ENCODE measurements at places on chromosomes 3 and 15.

GRCh38 chr3:176988795-176989194 is 208.5 kb downstream of the TBL1XR1 start:
- DNase-seq, result no peak

DNA sequence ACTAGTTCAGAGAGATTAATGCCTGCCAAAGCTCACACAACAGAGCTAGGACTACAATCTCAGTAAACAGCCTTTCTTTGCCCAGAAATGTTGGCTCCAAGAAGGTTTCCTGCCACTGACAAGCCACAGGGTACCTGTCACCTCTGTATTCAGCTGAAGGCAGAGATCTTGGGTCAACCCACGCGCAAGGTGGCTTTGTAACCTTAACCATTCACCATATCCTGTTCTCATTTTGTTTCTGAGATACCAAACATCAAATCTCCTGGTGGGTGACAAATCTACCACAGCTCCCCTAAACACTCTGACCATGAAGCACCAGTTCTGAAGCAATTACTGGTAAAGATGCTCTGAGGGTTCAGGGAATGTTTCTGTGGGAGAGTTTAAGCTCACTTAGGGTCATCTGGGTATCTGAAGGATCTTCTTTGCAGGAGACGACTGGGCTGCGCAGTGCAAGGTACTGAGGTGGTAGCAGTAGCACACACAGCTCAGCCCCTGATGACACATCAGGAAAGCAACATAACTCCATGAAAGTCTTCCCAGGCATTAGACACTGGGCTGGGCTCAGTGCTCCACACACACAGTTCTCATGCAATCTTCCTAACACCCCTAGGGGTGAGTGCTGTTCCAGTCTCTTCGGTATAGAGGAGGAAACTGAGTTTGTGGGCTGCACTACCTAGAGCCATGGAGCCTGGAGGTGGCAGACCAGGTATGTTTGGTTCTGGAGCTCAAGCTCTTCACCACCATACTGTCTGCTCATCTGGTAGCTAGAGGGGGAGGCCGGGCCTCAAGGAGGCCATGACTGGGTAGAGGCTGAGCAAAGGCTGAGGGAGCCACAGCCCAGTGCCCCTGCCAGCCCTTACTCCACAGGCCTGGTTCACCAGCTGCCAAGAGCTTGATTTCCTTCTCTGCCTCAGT is 7.7 kb downstream of the CXCR6 start:
- DNase-seq, result no peak

DNA sequence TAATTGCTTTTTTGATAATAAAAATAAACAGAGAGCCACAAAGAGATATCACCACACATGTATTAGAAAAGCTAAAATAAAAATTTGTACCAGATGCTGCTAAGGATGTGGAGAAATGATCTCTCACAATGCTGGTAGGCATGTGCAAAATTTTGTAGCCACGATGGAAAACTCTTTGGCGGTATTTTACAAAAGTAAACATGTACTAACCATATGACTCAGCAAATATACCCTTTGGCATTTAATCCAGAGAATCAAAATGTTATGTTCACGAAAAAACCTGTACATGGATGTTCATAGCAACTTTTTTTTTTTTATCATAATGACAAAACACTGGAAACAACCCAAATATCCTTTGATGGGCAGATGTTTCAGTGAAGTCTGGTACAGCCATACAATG is 261.2 kb downstream of the LPP start:
- DNase-seq, result no peak

- DNase-seq, result no peak
These were observed 13.8 kb downstream of the HDAC11 start for GRCh38 chr3:13493867-13494441.

GRCh38 chr3:143200001-143200924 is 80.7 kb downstream of the CHST2 start:
- DNase-seq, result no peak

GRCh38 chr3:115186351-115187148 is 39.5 kb upstream of the ZBTB20 start:
- no peak for DNase-seq

- DNase-seq, result no peak
These were observed 27.6 kb upstream of the ADAMTSL3 start for GRCh38 chr15:83626171-83626802.

DNA sequence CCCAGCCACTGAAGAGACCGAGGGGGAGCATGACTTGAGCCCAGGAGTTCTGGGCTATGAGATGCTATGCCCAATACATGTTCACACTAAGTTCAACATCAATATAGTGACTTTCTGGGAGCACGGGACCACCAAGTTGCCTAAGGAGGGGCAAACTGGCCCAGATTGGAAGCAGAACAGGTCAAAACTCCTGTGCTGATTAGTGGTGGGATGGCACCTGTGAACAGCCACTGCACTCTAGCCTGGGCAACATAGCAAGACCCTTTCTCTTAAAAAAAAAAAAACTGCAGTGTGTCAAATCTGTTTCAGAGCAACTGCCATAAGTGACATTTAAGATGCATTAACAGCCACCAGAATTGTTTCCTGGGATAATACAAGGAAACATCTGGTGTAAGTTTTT is 9.8 kb downstream of the HES1 start:
- DNase-seq, result no peak

DNA sequence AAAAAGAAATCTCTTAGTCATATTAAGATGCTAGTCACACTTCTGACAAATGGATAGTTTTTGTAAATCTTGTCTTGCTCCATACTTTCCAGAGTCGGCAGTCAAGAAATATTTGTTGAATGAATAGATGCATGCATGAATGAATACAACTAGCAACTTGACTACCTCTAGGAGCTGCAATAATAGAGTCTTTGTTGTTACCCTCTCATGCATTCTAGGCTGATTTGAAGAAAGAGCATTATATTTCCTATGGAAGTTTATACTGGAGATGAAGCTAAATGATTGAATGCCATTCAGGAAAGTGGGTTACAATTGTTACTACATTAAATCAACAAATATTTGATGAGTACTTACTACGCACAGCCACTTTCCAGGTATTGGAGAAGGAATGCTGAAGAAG is 18.1 kb upstream of the TRAT1 start:
- DNase-seq, result no peak

DNA sequence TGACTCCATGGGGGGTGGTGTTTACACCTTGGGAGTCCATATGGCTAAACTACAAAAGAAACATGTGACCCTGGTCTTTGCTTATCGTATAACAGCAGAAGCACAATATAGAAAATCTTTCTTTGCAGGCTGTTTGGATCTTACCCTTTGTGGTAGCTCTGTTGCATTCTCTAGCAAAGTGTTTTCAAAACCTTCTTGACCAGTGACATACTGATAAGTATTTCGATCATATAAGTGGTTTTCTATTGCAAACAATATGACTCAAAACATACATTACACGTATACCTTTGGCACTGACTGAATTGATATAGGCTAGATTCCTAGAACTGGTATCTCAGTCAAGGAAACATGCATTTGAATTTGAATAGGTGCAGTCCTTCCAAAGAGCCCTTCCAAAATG is 24.7 kb upstream of the ATP10A start:
- no peak for DNase-seq

DNA sequence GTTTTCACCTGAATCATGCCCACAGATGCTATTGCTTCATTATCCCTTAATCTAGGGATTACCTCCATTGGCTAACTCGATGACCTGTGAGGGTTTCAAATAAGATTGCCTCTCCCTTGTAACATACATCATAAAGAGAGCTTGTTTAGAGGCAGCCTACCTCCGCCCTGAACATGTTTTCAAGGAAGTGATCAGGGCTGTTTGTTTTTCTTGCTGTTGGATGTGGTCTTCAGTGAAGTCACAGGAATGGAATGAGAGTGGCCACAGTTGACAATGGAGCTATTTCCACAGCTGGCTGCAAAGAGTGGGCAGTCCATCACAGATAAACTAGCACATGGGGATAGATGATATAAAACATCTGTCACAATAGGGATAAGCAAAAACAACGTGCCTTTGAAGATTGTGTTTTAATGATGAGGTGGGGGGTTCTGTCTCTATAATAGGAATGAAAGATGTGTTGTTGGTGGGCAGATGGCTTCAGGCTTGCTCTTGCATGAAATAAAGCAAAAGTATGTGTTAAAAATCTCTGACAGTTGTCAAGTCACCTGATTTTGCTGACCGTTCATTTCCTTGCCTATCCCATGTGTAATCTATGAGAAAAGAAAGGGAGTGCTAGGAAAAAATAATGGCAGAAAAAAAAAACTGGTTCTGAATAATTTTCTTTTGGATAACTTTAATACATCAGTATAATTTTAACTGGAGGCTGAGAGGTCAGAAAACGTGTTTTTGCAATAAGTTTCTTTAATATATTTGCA is 642.3 kb downstream of the RBMS3 start:
- DNase-seq, result no peak

GRCh38 chr3:9732080-9732739 is 675 bp downstream of the BRPF1 start:
- peak; percentile 68 for DNase-seq

DNA sequence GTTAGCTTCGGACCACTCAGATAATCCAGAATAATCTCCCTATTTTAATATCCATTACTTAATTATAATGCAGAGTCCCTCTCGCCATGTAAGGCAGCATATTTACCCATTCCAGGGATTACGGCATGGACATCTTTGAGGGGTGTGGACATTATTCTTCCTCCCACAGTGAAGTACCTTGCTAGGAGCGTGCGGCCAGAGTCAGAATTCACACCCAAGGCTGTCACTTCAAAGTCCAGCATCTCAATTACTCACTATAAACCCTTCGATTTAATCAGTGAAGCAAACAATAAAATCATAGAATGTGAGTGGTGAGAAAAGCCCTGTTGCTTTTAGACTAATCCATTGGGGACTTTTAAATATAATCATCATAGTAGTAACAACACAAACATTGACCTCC is 11.6 kb downstream of the SEMA6D start:
- DNase-seq, result no peak

DNA sequence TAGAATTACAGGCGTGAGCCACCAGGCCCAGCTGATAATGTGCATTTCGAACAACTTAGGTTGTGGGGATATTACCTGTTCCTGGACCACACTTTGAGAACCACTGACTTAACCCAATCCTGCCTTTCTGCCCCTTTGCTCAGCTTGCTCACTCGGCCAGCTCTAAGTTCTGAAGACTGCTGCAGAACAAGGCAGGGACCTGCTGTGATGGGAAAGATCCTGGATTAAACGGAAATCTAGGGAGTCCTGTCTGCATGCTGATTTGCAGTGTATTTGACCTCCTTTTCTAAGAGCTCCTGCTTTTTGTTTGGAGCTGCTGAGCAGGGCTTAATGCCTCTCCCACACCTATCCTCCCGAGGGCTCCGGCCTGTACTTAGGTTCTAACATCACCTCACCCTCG is 2.9 kb downstream of the LTK start:
- no peak for DNase-seq

DNA sequence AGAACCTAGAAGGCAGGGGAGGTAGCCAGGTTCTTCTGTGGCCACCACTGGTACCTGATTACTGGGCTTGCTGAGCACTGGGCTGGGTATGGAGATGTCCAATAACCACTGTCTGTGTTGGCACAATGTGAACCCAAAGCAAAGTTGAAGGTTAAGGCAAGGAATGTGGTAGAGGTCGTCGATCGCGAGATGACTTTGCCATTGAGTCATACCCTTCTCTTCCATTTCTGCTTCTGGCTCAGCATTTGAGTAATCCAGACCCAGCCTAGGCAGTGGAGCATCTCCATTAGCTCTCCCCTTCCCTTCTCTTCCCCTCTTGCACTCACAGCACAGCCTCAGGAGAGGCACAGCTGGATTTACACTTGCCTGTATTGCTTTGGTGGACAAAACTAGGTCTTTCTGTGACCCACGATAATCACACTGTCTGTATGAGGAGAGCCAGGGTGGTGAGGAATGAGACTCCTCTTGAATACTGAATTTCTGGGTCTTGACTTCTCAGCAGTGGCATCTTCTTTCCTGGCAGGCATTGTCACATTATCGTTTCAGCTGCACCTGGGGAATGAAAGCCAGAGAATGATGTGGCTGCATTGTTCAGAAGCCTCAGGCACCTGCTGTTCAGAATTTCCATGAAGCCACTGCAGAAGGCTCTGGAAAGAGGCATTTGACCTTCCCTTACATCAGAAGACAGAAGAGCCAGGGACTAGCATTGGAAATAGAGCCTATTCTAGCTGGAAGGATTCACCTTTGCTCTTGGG is 272.6 kb downstream of the PDCD6IP start:
- no peak for DNase-seq

DNA sequence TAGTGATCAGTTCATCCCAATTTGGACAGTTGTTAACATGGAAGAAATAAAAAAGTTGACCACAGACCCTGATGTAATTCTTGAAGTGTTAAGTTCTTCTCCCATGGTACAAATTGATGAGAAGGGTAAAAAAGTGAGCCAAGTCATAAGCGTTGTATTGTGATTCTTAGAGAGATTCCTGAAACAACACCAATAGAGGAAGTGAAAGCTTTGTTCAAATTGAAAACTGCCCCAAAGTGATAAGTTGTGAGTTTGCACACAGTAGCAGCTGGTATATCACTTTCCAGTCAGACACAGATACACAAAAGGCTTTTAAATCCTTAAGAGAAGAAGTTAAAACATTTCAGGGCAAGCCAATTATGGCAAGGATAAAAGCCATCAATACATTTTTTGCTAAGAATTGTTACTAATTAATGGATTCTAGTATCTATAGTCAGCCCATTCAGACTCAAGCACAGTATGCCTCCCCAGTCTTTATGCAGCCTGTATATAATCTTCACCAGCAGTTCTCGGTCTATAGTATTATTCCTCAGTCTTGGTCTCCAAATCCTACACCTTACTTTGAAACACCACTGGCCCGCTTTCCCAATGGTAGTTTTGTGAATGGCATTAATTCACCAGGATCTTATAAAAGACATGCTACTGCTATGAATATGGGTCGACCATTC is 38.2 kb downstream of the CDIN1 start:
- no peak for DNase-seq

DNA sequence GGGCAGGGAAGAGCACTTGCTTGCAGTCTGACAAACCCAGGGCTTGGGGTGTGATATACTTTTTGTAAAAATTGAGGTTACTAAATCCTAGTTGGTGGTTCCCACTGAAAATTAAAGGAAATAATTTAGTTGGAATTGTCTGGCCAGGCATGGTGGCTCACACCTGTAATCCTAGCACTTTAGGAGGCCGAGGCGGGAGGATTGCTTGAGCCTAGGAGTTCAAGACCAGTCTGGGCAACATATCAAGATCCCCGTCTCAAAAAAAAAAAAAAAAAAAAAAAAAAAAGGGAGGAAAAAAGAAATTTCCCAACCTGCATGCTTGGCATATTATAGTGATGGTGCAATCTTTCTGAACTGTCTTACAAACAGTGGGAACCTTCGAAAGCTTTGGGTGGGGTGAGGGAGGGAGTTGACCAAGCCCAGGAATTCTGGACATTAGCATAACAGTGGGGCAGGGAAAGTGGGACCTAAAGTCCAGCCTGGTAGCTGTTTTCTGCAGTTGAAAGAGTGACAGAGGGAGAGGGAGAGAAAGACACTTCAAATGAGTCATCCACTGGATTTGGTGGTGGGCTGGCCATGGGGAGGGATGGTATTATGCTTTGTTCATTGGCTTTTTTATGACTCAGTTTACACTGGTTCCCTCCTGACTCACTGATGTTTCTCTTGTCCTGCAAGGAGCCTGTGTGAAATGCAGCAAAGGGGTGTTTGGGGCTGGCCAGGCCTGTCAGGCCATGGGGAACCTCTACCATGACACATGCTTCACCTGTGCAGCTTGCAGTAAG is 41.1 kb downstream of the LIMD1 start:
- no peak for DNase-seq

GRCh38 chr3:179166561-179167201 is 18.5 kb downstream of the PIK3CA start:
- no peak for DNase-seq

All from GDM1 (cell line).